ENCODE measurements at places on chromosomes 2 and 18.
A peak's percentile ranks its signal among the peaks of the same experiment; 100 is the strongest.

DNA sequence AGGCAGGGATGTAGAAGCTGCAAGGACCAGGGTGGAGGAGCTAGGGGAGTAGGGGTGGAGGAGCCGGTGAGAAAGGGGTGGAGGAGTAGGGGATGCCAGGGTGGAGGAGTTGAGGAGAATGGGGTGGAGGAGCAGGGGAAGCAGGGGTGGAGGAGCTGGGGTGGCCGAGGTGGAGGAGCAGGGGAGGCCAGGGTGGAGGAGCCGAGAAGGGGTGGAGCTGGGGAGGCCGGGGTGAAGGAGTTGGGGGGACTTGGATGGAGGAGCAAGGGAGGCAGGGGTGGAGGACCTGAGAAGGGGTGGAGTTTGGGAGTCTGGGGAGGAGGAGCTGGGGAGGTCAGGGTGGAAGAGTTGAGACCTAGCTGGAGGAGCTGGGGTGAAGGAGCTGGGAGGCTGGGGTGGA is 13.3 kb downstream of the SOX11 start:
- DNase-seq, result no peak

DNA sequence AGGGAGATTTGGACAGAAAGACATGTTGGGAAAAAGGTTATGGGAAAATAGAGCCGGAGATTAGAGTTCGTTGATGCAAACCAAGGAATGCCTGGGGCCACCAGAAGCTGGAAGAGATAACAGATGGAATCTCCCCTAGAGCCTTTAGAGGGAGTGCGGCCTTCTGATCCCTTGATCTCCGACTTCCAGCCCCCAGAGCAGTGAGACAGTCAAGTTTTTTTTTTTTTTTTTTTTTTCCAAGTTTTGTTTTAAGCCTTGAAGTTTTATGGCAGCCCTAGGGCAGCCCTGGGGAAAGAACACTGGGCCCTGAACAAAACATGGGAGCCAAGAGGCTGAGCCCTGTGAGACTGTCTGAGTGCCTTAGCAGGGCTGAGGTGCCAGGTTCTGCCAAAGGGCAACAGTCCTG is 6.5 kb downstream of the DGKD start:
- no peak for DNase-seq

DNA sequence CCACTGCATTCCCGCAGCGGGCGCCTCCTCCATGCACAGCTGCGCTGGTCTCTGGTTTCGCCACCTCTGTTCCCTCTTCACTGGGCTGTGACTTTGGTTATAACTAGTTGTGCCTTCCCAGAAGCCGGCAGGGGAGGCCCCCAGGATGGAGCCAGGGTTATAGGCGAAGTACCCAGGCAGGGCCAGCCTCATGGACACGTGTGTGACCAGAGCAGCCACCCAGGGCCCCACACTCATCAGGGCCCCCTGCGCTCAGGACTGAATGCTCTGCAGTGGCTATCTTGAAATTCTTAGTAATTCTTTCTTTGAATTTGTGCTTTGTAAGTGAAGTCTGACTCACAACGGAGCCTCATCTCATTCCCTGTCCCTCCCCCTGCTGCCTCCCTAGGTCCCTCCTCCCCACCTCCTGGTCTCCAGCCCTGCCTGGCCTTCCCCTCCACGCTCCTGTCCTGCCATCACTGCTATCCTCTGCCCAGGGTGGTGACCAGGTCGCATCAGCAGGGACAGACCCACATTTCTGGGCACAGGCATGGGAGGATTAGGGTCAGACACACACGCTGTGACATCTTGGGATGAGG is 38.1 kb upstream of the LBH start:
- DNase-seq, result no peak

DNA sequence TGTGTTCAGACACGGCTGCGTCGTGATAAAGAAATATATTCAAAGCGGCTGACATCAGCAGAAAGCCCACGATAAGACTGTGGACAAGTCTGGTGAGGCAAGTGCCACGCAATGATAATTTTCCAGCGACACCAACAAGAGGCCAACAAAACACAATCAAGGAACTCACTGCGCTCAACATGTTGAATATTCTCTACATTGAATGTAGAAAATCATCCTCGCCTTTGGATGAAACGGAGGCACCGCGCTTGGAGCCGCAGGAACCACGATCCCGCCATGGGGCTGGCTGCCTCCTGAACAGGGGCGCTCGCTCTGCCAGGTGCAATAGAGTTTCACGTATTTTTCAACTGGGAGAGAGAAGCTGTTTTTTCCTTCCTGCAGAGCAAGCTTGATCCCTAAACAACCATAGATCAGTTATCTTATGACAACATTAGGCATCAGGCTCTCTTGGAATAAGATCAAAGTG is 220.3 kb downstream of the ATAD2B start:
- no peak for DNase-seq

GRCh38 chr2:12161085-12161484 is 414.7 kb downstream of the LPIN1 start:
- no peak for DNase-seq

DNA sequence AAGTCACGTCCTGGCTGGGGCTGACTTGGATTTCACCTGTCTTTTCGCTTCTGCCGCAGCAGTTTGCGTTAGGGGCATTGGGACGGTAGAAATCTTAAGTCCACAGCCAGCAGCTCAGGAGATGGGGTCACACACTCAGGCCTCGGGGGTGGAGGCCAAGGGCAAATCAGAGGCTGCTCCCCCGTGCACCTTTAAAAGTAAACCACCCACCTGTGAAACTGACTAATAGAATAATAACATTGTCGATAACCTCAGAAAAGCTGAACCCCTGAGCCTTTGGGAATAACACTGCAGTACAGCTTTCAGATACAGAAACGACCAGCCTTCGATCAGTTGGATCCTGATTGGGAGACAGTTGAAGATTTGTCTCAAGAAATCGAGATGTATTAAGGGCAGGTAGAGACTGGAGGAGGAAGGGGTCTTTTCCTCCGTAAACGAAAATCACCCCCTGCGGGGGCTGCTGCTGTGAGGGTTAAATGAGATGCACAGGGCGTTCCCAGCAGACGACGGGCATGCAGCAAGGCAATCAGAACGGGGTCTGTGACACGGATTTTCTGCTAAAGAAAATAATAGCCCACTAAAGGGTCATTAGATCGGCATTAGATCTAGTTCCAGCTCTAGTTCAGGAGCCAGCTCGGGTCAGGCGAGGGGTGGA is 16.4 kb upstream of the NFATC1 start:
- no peak for DNase-seq

- DNase-seq, result peak; percentile 17
Observed at GRCh38 chr18:54269893-54270844, 852 bp downstream of the POLI start.

- DNase-seq, result no peak
Observed at GRCh38 chr2:15763106-15763821, 171.6 kb downstream of the DDX1 start.

DNA sequence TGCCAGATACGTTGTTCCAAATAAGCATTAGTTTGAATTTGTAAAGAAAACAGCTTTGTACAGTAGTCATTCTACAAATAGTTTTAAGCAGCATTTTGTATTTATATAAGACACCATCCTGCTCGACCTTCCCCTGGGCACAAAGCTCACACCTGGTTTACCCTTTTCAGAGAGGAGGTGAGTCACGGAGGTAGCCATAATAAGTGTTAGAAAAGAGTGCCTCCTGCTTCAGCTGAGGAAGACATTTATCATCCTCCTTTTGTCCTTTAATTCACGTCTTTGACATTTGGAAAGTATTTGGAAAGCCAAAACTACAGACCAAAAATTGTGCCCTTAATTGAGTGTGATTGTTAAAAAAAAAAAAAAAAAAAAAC is 6.8 kb downstream of the RAB12 start:
- DNase-seq, result no peak
